NCI-H1417 (cell line): ENCODE measurements at places on chromosomes 5 and 9.

- no peak for DNase-seq
Observed at GRCh38 chr9:109708451-109708945, 71.5 kb upstream of the PALM2AKAP2 start.

GRCh38 chr9:96436063-96436455, 13.9 kb upstream of the HABP4 start:
- no peak for DNase-seq

- DNase-seq, result peak; percentile 84
Observed at GRCh38 chr5:43121913-43122484, 1.3 kb downstream of the ZNF131 start.

DNA sequence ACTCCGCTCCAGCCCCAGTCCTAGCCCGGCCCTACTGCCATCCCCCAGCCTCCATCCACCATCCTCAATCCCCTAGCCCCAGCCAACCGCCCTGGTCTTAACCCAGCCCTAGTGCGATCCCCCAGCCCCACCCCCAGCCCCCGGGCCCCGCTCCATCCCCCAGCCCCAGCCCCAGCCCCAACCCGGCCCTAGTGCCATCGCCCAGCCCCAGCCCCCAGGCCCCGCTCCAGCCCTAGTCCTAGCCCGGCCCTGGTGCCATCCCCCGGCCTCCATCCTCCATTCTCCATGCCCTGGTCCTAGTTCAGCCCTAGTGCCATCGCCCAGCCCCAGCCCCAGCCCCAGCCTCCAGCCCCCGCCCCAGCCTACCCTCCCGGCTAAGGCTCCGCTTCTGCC, 398 bp downstream of the TOR1A start:
- DNase-seq, result no peak

DNA sequence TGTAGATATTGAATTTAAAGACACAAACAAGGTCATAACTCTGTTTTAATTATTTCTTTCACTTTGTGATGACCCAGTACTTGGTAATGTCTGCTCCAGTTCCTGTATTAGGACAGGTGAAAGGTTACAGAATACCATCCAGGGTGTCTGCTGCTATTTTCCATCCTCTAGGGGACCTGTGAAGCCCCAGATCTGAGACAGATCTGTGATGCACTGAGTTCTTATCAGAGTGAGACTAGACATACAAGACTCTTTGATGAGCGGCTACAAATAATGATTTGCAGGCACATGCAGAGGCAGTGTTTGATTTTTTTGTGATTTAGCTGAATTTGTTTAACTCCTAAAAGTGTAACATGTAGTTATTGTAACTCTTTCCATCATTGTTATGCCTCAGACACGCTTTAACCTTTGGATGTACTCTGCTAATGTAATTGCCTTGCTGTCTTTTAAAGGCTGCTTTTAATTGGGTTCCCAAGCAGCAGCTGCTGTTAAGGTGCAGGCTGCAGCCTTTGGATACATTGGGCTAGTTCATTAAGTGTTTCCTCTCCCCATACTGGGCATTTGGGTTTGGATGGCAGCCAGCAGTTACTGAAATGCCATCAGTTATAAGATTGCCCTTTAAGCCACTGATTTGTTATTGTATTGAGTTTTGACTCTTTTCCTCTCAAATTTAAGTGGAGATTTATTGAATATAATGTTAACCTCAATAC, 63.3 kb downstream of the RASGRF2 start:
- DNase-seq, result peak; percentile 6

DNA sequence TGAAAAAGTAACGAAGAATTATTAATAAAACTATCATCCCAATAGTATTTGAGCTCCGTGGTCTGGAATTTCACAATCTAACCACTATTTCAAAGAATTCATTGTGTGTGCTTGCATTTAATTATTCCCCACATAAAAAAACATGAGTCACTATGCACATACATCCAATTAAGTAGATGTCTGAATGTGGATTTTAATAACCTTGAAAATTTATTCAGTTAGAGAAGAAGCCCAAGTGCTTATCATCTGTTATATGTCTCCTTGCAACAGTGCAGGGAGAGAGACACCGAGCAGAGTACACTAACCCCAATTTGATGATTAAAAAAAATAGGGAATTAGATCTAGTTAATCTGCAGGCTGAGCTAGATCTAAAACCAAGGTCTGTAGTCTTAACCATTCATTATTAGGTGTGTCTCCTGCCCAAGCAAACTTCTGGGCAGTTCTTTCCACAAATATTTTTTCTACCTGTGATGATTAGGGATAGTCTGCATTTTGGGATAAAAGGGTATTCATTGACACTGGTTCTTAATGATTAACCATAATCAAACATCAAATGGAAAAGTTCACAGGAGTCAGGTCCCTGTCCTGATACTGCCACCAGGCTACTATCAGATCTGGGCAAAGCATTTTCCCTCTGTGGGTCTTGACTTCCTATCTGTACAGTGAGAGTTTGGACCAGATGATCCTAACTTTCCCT, 164.2 kb downstream of the GRIA1 start:
- no peak for DNase-seq
